ENCODE measurements at places on chromosomes 16 and 17. TPM values are rescaled to one million over a fixed set of nuclear protein-coding genes. Genes with fewer than 3 reads are reported as not detected.

GRCh38 chr16:22284637-22285036, 12.6 kb upstream of the POLR3E start:
- no peaks in the 10 kb centered on the region for H3K36me3 ChIP-seq
- H3K27ac ChIP-seq = no peak overlapping the region
- H3K4me1 ChIP-seq = no peaks in the 10 kb centered on the region
- H3K4me3 ChIP-seq = no peak overlapping the region

The SLC12A3 gene
- 1.1 TPM for total RNA-seq

The FOXJ1 gene
- total RNA-seq = 22.9 TPM

DNA sequence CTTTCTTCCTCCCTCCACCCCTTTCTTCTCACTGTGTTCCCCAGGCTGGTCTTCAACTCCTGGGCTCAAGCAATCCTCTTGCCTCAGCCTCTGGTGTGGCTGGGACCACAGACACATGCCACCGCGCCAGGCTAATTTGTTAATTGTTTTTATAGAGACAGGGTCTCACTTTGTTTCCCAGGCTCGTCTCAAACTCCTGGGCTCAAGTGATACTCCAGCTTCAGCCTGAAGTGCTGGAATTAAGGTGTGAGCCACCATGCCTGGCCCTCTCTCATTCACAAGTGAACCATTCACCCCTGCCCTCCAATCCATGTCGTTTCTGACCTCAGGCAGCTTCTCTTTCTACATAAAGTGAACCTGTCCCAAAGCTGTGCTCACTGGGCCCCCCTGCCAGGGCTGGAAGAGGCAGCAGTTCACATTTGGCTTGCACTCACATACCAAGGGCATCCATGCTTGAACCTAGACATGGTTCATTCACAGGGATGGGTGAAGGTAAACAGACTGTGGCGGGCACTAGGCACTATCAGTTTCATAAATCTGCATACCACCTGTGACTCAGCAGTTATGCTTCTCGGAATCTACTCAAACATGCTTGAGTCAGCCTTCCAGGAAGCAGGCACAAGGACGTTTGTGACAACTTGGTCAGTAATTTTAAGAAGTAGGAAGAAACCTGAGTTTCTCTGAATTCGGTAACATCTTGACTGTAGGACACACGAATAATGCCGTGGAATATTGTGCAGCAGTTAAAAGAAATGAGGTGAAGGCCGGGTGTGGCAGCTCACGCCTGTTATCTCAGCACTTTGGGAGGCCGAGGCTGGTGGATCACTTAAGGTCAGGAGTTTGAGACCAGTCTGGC, 6.0 kb upstream of the RNF213 start:
- no peak overlapping the region for H3K4me3 ChIP-seq
- H3K36me3 ChIP-seq = no peaks in the 10 kb centered on the region
- DNase-seq = no peak
- H3K27me3 ChIP-seq = no peaks in the 10 kb centered on the region
